Fibroblast of pulmonary artery (primary cell): ENCODE measurements at places on chromosomes 11 and 22.

GRCh38 chr11:76329983-76330382 is 50.9 kb downstream of the THAP12 start:
- DNase-seq: no peak

GRCh38 chr11:77814848-77815247 is 5.7 kb downstream of the RSF1 start:
- no peak for DNase-seq

- DNase-seq: peak; percentile 30
These were observed 214.1 kb downstream of the BUD13 start for GRCh38 chr11:116558504-116559211.

DNA sequence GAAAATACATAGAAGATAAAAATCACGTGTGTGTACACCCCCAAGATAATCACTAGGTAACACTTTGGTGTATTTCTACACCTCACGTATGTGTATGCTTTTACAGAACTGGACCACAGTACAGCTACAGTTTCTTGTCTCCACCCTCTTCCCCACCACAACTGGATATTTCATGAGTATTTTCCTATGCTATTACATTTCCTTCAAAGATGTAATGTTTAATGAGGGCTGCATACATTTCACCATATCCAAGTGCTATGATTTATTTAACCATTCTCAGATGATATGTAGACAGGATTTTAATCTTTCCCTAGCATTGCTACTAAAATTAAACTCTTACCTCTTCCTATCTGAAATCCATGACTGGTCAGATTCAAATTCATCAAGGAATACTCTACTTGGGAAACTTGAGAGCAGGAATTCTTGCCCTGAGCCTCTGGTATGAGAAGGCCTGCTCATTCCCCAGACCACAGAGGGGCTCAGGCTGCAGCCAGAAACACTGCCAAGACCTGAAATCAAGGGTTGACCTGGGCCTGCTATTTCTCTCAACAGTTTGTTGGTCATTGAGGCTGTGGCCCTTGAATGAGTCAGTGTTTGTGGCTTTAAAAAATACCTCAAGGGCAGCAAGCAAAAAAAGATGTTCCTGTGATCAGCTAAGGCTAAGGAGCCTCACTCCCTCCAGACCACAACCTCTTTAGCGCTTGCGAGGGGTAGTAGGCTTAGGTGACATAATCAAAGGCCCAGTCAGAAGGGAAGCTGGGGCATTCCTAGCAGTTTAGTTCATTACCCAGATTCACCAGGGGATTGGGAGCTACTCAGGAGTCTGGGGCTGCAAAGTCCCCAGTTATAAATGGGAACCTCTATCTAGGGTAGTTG is 55.5 kb downstream of the ABTB2 start:
- peak; percentile 75 for DNase-seq

GRCh38 chr22:46739094-46739870 is 1.2 kb upstream of the CERK start:
- peak; percentile 64 for DNase-seq

DNA sequence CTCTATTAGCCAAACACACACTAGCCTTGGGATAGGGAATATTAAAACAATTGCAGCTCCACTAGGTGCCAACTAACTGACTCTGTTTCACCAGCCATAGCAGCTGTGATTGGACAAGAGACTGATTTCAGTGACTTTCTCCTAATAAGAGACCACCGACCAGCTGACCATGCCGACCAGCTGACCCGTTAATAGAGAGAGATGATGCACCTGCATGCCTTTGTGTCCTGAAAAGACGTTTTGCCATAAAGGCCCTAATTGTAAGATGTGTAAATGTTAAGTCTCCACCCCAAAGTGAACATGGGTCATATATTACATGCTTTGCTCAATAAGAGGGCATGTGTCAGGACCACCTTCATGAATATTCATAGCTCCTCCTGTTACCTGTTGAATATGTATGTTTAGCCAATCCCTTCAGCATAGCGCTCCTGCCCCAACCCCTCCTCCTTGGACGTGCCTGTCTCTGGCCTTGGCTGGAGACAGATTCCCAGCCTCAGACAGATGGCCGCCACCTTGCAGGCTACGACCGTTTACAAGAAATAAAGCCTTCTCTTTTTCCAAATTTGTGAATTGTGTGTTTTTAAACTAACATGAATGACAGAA is 1.3 kb upstream of the NADSYN1 start:
- no peak for DNase-seq
